Activated T-helper 2 cell treated with anti-CD3 and anti-CD28 coated beads, Interferon-gamma antibody, Interleukin-2, Interleukin-4, amounts not matched to agents 10 μg/mL and 5 μg/mL and 100 μg/mL, durations not matched to agents 14 hours and 24 hours and 36 hours (primary cell): ENCODE measurements at places on chromosomes 1 and 21.

DNA sequence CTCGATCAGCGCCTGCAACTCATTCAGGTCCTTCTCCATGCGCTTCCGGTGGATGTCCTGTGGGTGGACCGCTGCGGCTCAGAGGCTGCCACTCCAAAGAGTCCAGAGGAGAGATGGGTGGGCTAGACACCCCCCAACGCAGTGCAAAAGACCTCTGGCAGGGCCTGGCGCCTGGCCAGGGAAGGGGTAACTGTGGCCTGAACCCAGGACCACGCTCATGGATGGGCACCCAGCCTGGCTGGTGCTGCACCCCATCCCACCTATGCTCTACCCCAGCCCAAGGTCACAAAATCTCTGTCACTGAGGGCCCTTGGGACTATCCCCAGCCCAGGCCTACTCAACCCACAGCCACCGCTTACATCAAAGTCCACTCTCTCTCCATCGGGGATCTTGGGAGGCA is 12.2 kb downstream of the TNNT2 start:
- H3K36me3 ChIP-seq = no peaks in the 10 kb centered on the region
- H3K27me3 ChIP-seq = peaks cover 5% of the 10 kb centered on the region
- H3K4me3 ChIP-seq = no peak overlapping the region
- H3K27ac ChIP-seq = no peak overlapping the region
- no peaks in the 10 kb centered on the region for H3K4me1 ChIP-seq

DNA sequence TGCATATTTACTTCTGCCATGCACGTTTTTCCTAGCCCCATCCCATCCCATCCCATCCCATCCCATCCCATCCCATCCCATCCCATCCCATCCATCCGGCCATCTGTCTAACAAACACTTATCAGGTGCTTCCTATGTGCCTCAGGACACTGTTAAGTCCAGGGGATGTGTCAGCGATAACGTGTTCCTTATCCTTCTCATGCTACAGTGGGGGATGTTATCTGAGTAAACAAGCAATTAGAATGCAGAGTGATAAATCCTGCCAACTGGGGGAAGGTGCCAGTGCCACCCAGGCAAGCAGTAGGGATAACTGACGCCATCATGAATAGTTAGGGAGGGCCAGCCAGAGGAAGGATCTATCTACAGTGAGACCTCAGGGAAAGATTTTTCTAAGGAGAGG is 304.2 kb downstream of the CAMTA1 start:
- no peak for DNase-seq
- H3K27me3 ChIP-seq = no peaks in the 10 kb centered on the region
- H3K36me3 ChIP-seq = no peaks in the 10 kb centered on the region
- H3K4me3 ChIP-seq = no peak overlapping the region
- H3K4me1 ChIP-seq = no peaks in the 10 kb centered on the region

GRCh38 chr1:197614916-197615692 is 160.2 kb downstream of the DENND1B start:
- no peak overlapping the region for H3K27ac ChIP-seq
- peaks cover 12% of the 10 kb centered on the region for H3K36me3 ChIP-seq
- no peaks in the 10 kb centered on the region for H3K4me1 ChIP-seq
- no peak overlapping the region for H3K4me3 ChIP-seq
- H3K27me3 ChIP-seq = no peaks in the 10 kb centered on the region

DNA sequence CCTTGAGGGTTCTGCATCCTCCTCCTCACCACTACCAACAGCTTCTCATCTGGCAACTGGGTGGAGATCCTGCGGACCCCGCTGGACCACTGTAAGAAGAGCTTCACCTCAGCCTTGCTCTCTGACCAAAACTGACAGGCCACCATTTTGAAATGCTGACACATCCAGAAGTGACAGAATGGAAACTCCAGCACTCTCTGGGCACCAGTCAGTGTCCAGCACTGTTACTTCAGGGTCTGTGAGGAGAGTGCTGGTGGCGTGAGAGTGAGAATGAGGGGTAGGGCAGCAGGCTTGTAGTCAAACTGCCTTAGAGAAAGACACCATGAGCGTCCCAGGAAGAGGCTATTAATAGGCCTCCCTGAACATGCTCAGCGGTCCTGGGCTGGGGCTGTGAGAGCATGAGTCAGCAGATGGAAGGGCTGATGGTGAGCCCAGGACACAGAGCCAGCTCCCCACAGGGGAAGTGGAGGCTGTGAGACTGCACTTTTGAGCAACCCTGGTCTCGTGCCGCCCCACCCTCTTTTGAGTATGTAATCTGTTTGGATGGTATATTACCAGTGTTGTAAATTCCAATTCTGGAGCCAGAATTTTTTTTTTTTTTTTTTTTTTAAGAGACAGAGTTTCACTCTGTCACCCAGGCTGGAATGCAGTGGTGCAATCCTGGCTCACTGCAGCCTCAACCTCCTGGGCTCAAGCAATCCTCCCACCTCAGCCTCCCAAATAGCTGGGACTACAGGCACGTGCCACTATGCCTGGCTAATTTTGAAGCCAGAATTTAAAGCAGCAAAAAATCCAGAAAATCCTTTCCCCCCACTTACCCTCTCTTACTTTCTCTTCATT is 34.4 kb upstream of the SLC30A1 start:
- no peak overlapping the region for H3K4me3 ChIP-seq
- no peak overlapping the region for H3K27ac ChIP-seq
- H3K4me1 ChIP-seq = no peaks in the 10 kb centered on the region
- H3K27me3 ChIP-seq = no peaks in the 10 kb centered on the region

GRCh38 chr1:204572923-204573922 is 57.0 kb downstream of the MDM4 start:
- no peak overlapping the region for H3K4me3 ChIP-seq
- peaks cover 32% of the 10 kb centered on the region for H3K36me3 ChIP-seq
- peaks cover 3% of the 10 kb centered on the region for H3K4me1 ChIP-seq
- no peak for DNase-seq

- no peak overlapping the region for H3K4me3 ChIP-seq
- peaks cover 53% of the 10 kb centered on the region for H3K4me1 ChIP-seq
- H3K36me3 ChIP-seq = peaks cover 60% of the 10 kb centered on the region
- H3K27ac ChIP-seq = no peak overlapping the region
- DNase-seq = no peak
Observed at GRCh38 chr1:226696547-226696946, 42.5 kb downstream of the ITPKB start.

DNA sequence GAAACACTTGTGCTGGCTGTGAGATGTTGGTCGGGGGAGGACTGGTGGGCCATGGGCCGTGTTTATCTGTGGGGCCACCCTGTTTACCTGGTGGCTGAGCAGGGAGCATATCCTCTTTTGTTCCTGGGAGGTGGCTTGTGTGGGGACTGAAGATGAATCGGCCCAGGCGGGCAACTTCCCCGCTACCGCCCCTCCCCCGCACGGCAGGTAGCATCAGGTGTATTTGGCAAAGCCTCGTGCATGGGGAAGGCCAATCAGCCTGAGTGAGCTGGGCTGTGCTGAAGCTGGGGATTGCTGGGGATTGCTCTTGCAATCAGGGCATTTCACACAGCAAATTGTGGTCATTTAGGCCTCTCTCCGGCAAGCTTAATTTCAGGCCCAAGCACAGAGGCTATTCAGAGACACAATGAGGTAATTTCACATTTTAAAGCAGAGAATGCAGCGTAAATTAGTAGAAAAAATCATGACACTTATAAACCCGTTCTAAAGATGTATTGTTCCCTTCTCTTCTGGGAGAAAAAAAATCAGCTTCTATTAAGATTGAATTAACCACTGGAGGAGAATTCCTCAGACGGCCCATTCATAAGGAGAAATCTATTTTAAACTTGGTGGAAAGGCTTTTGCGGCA is 197.7 kb upstream of the POU3F1 start:
- no peak overlapping the region for H3K4me3 ChIP-seq
- no peak for DNase-seq
- no peaks in the 10 kb centered on the region for H3K4me1 ChIP-seq
- no peaks in the 10 kb centered on the region for H3K27me3 ChIP-seq
- no peak overlapping the region for H3K27ac ChIP-seq

DNA sequence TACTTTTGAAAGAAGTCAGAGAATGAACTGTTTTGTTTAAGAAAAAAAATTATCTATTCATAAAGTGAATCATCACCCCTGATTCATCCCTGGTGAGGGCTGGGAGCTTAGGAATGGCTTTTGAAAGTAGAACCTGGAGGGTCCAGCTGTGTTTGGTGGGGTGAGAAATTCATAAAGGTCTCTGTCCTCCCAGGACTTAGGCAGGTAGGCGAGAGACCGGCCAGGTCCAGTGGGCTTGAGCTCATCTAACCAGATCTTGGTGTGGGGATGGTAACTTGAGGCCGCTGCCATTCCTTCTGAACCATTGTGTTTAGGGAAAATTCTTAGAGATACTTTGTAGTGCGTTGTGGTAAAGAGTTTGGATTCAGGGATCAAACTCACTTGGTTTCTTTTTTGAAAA is 156.8 kb upstream of the TNR start:
- DNase-seq = no peak
- H3K27ac ChIP-seq = no peak overlapping the region
- H3K4me3 ChIP-seq = no peak overlapping the region
- no peaks in the 10 kb centered on the region for H3K36me3 ChIP-seq
- H3K27me3 ChIP-seq = no peaks in the 10 kb centered on the region

- peaks cover 57% of the 10 kb centered on the region for H3K4me1 ChIP-seq
- peak overlapping the region; percentile 62 for H3K27ac ChIP-seq
Observed at GRCh38 chr1:221783936-221784335, 42.0 kb upstream of the DUSP10 start.

- peaks cover 20% of the 10 kb centered on the region for H3K27me3 ChIP-seq
- H3K4me1 ChIP-seq = peaks cover 3% of the 10 kb centered on the region
- peaks cover 9% of the 10 kb centered on the region for H3K36me3 ChIP-seq
- no peak for DNase-seq
- no peak overlapping the region for H3K4me3 ChIP-seq
- H3K27ac ChIP-seq = no peak overlapping the region
Observed at GRCh38 chr1:202935844-202936243, 8.8 kb upstream of the KLHL12 start.

DNA sequence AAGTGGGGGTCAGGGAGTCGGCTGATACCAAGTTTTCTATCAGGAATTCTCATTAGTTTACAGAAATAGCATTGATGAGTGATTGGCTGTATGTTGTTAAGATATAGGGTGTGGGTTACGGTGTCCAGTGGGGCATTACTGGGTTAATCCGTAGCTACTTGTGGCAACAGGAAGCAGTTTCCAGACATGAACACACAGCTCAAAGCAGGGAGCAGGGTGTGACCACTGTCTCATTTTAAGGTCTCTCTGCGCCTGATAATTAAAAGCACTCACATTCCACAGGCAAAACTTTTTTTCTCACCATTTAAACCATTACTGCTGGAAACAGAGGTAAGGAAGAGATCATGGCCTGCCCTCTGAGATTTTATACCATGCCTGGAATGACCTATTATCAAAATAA is 114.9 kb downstream of the SIK1 start:
- no peak overlapping the region for H3K4me3 ChIP-seq
- H3K4me1 ChIP-seq = peaks cover 5% of the 10 kb centered on the region
- H3K27ac ChIP-seq = no peak overlapping the region
- no peaks in the 10 kb centered on the region for H3K36me3 ChIP-seq
- peaks cover 7% of the 10 kb centered on the region for H3K27me3 ChIP-seq

- H3K27me3 ChIP-seq = no peaks in the 10 kb centered on the region
- peaks cover 1% of the 10 kb centered on the region for H3K4me1 ChIP-seq
- no peak overlapping the region for H3K4me3 ChIP-seq
- no peak for DNase-seq
Observed at GRCh38 chr1:19629357-19629756, 14.8 kb upstream of the NBL1 start.

GRCh38 chr1:232962761-232963745 is 12.6 kb downstream of the NTPCR start:
- no peak overlapping the region for H3K4me3 ChIP-seq
- H3K27ac ChIP-seq = no peak overlapping the region
- peaks cover 17% of the 10 kb centered on the region for H3K4me1 ChIP-seq
- no peaks in the 10 kb centered on the region for H3K27me3 ChIP-seq

GRCh38 chr1:44031252-44032169 is at the start of gene SLC6A9:
TSS of gene SLC6A9 (minus strand) at chr1:44031462. CDS start at chr1:44024277, 7,185 bp downstream.
- H3K4me1 ChIP-seq = peaks cover 31% of the 10 kb centered on the region
- H3K36me3 ChIP-seq = no peaks in the 10 kb centered on the region
- H3K27me3 ChIP-seq = no peaks in the 10 kb centered on the region
- peak; percentile 26 for DNase-seq
- peak within 1 kb of the TSS; percentile 84 for H3K4me3 ChIP-seq

GRCh38 chr1:58165073-58165472 is 381.5 kb downstream of the OMA1 start:
- no peak overlapping the region for H3K27ac ChIP-seq
- no peak for DNase-seq
- no peaks in the 10 kb centered on the region for H3K4me1 ChIP-seq
- no peaks in the 10 kb centered on the region for H3K36me3 ChIP-seq

GRCh38 chr1:200206340-200206739 is 178.8 kb downstream of the NR5A2 start:
- no peaks in the 10 kb centered on the region for H3K4me1 ChIP-seq
- DNase-seq = no peak
- H3K4me3 ChIP-seq = no peak overlapping the region
- no peaks in the 10 kb centered on the region for H3K36me3 ChIP-seq
- peaks cover 12% of the 10 kb centered on the region for H3K27me3 ChIP-seq

- H3K27me3 ChIP-seq = no peaks in the 10 kb centered on the region
- H3K4me3 ChIP-seq = no peak overlapping the region
- H3K4me1 ChIP-seq = peaks cover 4% of the 10 kb centered on the region
- DNase-seq = peak; percentile 12
Observed at GRCh38 chr1:163410073-163410999, 88.6 kb downstream of the NUF2 start.

GRCh38 chr1:57503337-57503736 is 79.5 kb upstream of the DAB1 start:
- H3K27me3 ChIP-seq = no peaks in the 10 kb centered on the region
- no peak for DNase-seq
- no peaks in the 10 kb centered on the region for H3K36me3 ChIP-seq
- H3K4me3 ChIP-seq = no peak overlapping the region

DNA sequence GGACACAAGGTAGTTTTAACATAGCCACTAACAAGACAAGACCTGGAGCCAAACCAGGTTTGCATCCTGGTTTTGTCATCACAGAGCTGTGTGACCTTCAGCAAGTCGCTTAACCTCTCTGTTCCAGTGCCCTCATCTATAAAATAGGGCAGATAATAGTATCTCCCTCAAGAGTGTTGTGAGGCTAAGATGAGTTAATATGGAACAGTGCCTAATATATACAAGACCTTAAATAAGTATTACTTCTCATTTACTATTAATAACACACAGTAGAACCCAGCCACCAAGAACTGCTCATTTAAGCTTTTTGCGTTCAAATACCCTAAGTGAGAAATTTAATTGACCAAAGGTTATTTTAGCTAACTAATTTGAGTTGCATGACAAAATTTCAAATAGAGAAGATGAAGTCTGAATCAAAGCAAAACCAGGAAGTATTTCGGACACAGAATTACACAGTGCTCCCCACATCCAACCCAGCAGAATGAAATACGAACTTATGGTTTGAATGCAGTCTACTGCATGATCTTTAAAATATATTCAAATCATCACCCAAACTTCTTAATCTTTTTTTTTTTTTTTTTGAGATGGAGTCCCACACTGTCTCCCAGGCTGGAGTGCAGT is 123.9 kb upstream of the KRTAP19-8 start:
- DNase-seq = no peak
- peak overlapping the region; percentile 54 for H3K27ac ChIP-seq
- no peak overlapping the region for H3K4me3 ChIP-seq
- H3K27me3 ChIP-seq = no peaks in the 10 kb centered on the region
- H3K36me3 ChIP-seq = peaks cover 73% of the 10 kb centered on the region

GRCh38 chr1:81446000-81446669 is 354.6 kb upstream of the ADGRL2 start:
- H3K27ac ChIP-seq = no peak overlapping the region
- DNase-seq = no peak
- no peaks in the 10 kb centered on the region for H3K36me3 ChIP-seq
- no peaks in the 10 kb centered on the region for H3K27me3 ChIP-seq
- H3K4me1 ChIP-seq = no peaks in the 10 kb centered on the region
